ENCODE measurements at places on chromosomes 5 and 9.

DNA sequence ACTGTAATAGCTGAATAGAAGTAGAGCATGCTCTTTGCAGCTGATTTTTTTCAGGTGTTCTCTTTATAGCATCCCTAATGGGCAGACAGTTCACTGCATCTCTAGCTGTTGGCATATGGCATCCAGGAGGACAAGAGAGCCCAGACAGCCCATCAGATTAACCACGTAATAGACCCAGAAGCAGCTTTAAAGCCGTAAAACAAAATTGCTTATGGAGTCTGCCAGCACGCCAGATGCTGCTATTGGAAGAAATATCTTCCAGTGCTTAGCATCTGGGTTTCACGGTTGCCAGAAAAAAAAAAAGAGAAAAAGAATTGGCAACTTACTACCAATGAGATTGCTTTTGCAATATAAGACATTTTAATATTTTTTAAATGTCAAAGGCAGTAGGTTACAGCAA lies 869.4 kb upstream of the NUDT12 start:
- DNase-seq: no peak

DNA sequence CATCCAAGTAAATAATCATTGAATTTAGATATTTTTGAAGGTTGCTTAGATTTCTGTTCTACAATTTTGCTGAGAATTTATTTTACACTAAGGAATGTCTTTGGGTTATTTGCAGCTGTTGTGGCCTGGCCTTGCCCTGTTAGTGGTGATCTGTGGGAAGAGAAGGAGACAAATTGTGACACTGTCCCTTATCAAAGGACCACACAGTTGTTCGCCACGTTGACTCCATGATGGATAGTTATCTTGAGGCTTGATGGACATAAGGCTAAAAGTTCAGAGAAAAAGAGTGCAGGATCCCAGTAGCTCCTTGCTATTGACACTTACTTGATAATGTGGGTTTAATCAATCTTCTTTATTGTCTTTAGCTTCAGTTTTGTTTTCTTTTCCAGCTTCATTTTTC lies 186.6 kb upstream of the MEF2C start:
- no peak for DNase-seq

DNA sequence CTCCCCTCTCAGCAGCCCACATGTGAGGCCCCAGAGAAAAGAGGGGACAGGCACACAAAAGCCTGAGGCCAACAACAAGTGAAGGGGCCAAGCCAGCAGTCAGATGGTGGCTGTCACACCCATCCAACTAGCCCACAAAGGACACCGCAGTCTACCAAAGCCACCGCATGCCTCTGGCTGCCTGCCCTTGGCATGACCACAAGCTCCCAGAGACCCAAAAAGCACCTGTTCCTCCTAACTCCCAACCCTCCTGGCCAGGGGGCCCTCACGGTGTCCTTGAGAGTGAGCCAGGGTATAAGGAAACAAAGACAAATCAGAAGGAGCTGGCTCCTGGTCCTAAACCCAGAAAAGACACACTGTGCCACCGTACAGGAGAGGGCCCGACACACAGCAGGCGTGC lies 77.8 kb upstream of the LRRTM2 start:
- DNase-seq: no peak

DNA sequence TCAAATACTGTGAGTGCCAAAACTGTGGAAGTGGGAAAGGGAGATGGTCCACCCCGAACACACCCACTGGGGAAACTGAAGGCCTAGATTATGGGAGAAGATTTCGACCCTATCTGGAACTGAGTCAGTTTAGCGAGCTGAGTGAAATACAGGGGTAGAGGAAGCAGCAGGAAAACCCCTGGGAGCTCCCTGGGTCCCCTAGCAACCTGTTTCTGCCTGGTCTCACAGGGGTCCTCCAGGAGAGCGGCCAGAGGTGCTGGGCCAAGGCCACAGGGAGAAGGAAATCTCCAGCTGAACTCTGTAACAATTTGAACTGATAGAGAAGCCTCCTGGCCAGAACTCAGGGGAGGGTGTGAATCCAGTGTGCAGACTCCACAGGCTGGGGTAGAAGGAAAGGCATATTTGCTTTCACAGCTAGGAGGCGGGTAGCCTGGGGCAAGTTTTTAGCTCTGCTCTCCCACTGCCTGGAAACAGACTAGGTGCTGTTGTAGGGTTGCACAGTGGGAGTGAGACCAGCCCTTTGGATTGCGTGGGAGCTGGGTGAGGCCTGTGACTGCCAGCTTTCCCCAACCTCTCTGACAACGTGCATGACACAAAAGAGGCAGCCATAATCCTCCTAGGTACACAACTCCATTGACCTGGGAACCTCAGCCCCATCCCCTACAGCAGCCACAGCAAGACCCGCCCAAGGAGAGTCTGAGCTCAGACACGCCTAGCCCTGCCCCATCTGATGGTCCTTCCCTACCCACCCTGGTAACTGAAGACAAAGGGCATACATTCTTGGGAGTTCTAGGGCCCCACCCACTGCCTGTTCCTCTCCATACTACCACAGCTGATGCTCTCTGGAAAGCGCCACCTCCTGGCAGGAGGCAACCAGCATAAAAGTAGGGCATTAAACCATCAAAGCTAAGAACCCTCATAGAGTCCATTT lies 78.8 kb upstream of the GPBP1 start:
- peak; percentile 82 for DNase-seq

GRCh38 chr9:76454311-76454710 lies 4.7 kb upstream of the GCNT1 start:
- no peak for DNase-seq

DNA sequence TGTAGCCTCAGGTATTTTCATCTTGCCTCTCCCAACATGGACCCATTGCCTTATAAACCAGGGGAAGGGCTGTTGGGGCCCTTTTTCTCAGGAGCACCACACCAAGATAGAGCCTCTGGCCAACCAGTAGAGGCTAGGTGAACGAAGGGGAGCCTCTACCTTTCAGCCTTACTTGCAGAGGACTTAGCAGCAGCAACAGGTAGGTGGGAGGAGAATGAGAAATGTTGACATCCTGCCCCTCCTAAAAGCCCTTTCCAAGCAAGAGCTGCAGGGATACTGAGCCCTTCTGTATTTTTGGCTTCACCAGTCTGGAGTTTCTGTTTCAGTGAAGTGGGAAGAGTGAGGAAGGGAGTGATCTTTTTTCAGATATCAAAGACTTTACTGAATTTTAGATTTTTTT lies 77.4 kb downstream of the MTREX start:
- no peak for DNase-seq

DNA sequence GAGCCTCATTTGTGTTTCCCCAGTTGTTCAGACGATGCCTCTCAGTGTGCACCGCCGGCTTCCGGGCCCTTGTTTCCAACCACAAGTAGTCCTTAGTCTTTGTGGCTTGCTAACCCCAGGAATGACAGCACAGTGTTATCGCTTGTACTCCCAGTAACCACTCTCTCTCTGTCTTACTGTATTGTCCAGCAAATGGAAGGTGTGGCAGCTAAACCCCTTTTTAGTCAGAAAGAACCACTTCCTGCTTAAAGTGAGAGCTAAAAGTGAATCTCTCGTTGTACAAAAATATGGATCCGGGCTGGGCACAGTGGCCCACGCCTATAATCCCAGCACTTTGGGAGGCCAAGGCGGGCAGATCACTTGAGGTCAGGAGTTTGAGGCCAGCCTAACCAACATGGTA lies 61.3 kb downstream of the ENC1 start:
- no peak for DNase-seq

DNA sequence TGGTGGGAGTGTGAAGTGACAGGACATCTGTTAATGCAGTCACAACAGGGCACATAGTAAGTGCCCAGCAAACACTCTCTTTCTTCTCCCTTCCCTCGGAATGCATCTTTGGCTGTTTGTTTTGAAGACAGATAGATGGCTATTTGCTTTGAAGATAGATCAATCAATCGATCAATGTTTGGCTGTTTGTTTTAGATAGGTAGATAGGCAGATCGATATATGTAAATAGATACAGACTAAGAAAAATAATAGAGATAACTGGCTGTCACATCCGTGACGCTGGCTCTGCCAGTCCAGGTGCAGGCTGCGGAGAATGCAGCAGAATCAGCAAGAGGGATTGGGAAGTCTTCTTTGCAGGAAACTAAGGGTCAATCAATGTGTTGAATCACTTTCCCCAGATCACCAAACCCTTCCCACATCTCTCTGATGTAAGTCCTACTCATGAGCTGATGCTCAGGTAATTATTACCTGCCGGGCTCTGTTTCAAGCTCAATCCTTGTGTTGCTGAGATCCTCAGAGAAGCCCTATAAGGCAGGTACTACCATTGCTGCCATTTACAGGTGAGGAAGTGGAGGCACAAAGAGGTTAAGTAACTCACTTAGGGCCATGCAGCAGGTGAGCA lies 60.8 kb downstream of the ERGIC1 start:
- no peak for DNase-seq

DNA sequence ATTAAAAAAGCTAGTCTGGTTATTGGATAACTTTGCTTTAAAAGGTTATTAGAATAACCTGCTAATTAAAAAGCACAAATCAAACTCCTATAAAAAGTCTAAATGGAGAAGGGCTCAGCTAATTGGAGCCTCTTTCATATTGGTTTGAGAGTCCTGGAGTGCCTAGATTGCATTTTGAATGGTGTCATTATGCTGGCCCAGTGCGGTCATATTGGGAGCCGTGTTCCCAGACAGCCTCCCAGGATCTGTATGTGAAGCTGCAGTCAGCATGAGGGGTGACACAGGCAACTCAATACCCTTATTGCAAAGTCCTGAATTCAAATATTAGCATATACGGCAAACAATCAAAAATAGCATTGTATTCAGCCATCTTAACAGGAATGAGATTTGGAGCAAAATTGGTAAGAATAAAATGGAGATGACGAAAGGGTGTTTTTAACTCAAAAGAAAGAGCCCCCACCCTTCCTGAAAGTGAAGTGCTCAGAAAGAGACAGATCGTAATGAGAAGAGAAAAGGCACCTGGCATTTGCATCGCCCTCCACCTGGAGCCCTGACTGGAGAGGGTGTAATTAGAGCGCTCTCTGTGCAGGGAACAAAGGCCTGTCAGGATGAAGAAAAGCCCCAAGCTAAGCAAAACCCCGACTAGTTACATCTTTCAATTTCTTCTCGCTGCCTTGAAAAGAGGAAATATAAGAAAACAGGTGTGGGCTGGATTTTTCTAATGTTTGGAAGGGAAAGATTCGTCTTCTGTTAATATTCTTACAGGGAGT lies 621.0 kb upstream of the ADAMTS16 start:
- peak; percentile 53 for DNase-seq

DNA sequence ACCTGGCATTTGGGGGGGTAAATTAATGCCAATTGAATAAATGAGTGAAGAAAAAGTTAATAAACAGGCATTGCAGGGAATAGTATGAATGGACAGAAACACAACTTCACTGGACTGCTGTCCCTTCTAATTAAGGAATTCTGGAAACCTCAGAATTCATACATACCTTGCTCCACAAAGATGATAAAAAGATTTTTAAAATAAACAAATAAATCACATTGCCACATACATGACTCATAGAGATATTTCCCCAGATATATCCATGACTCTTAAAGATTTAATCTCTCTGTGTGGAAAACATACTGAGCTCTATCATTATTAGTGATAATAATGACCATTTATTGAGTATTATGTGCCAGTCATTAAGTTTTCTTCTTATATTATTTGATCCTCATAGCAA lies 469.0 kb upstream of the MEF2C start:
- no peak for DNase-seq

DNA sequence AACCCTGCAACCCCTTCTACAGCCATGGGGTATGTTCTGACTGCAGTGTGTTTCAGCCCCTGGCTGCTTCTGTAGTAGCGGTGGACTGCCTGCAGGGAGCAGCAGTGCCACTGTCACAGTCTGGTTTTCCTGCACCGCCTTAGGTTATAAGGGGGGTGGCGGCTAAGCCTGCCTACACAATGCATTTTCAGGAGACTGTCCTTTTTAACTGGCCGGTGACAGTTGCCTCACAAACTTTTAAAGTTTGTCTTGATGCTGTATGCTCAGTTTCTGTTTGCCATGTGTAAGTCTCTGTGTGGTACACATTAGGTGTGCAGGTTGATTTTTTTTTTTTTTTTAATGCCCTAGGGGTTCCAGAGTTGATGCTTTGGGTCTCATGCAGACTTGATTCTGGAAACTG lies 53.0 kb downstream of the NUP214 start:
- peak; percentile 87 for DNase-seq

- no peak for DNase-seq
Measured at GRCh38 chr5:160036243-160036642, 27.3 kb downstream of the TTC1 start.

DNA sequence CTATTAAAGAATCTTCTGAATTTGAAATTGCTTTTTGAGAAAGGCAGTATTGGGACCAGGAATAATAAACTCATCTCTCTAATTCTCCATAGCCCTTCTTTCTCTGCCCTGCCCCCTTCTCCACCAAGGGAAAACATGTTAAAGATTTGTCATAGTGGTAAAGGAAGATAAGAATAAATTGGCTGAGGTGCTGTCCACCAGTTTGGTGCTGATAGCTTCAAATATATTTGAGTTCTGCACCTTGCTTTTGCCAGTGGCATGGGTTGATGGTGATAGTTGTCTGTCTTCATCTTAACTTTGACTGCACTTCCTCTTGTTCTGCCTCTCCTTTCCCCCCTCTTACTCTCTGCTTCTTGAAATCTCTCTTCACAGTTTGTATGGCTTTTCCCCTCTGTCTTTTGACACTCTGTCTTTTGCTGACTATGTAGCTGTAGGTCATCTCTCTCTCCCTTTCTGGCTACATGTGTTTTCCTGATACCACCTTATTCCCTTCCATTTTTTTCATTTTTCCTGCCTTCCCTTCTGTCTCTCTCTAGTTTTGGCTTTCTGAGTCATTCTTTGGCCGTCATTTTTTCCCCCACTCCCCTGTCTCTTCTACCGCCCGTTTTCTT lies 56.6 kb downstream of the NDUFS4 start:
- peak; percentile 48 for DNase-seq

DNA sequence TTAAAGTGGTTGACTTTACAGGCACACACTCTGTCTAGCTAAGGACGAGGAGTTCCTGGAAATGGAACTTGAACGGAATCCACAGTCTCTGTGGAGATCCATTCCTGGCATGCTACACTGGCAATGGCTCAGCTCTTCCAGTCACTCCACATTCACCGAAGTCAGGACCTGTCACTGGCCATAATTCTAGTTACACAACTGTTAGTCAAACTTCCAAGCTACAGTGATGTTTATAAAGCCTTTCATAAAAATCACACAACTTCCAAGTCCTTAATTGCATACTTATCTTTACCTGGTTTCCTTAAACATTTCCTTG lies 15.7 kb downstream of the CDC14B start:
- no peak for DNase-seq

GRCh38 chr9:127755061-127756060 lies 20.3 kb upstream of the TOR2A start:
- DNase-seq: peak; percentile 87

GRCh38 chr5:179297026-179297425 lies 48.2 kb downstream of the ADAMTS2 start:
- no peak for DNase-seq

DNA sequence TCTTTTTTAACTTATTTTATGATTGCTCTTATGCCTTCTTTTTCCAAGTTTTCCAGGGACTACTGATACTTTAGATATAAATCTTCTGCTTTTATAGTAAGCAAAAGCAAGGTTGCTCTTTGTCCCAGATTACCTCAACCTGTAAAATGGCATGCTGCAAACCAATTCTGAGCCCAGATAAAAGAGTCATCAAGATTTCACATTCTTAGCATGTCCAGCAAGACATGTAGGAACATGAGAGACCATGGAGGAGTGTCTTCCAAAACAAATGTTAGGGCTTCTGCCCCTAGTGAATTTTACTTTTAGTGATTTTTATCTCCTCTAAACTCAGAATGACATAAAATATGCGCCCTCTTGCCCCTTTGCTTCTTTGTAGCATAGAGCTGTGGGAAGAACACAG lies 7.0 kb upstream of the CDC20B start:
- DNase-seq: no peak

GRCh38 chr5:80540691-80541090 lies 29.4 kb downstream of the ANKRD34B start:
- DNase-seq: no peak

- no peak for DNase-seq
Measured at GRCh38 chr9:1513105-1513504, 462.9 kb downstream of the DMRT2 start.
